ENCODE measurements at places on chromosomes 16 and 17.

GRCh38 chr16:57277586-57277985, 6.9 kb downstream of the PLLP start:
- H3K4me1 ChIP-seq, result peaks cover 4% of the 10 kb centered on the region
- peaks cover 7% of the 10 kb centered on the region for H3K27me3 ChIP-seq
- no peaks in the 10 kb centered on the region for H3K36me3 ChIP-seq

- H3K27me3 ChIP-seq, result peaks cover 2% of the 10 kb centered on the region
- DNase-seq, result no peak
- no peak overlapping the region for H3K27ac ChIP-seq
- peaks cover 6% of the 10 kb centered on the region for H3K4me1 ChIP-seq
These were observed 43.4 kb upstream of the PRSS54 start for GRCh38 chr16:58338205-58338604.

GRCh38 chr16:19872935-19873334, 11.7 kb downstream of the GPRC5B start:
- peaks cover 5% of the 10 kb centered on the region for H3K27me3 ChIP-seq
- no peaks in the 10 kb centered on the region for H3K4me1 ChIP-seq
- no peak for DNase-seq
- no peak overlapping the region for H3K27ac ChIP-seq
- no peak overlapping the region for H3K4me3 ChIP-seq

- no peaks in the 10 kb centered on the region for H3K36me3 ChIP-seq
- H3K27ac ChIP-seq, result no peak overlapping the region
- no peak overlapping the region for H3K4me3 ChIP-seq
- no peaks in the 10 kb centered on the region for H3K27me3 ChIP-seq
These were observed 18.0 kb upstream of the NDRG4 start for GRCh38 chr16:58481931-58482330.

DNA sequence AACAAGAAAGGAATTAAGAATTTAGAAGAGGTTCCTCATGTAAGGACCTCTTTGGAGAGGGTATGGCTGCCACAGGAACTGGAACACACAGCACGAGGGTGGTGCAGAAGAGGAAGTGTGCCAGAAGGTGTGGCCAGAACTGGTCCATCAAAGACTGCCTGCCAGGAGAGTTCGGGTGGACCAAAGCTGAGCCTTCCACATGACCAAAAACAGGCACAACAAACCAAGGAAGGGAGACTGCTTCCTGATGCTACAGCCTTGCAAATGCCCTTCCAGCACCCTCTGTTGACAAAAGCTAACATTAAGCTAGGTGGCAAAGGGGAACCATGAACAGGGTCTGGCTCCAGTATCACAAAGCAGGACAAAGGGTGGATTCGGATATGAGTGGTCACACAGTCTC, 125.8 kb upstream of the TMEM97 start:
- H3K27ac ChIP-seq, result no peak overlapping the region
- H3K36me3 ChIP-seq, result peaks cover 76% of the 10 kb centered on the region
- H3K27me3 ChIP-seq, result no peaks in the 10 kb centered on the region
